GM13977 (cell line): ENCODE measurements at places on chromosomes 7 and 10.

DNA sequence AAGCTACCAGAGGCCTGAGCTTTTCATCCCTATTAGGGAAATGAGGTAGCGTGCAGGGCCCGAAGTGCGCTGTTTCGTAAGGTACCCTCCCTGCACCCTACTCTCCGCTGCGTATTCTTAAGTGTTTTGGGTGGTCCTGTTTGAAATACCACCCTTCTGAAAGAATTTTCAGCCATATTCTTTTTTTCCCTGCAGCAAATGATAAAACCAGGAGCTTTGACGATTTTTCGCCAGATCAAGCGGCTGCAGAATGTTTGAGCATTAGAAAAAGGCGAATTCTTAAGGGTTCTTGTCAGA is 1.2 kb downstream of the RSBN1L start:
- no peak for DNase-seq

GRCh38 chr10:46514899-46515298 is 41.6 kb downstream of the GPRIN2 start:
- no peak for DNase-seq

GRCh38 chr7:127813991-127814541 is 162.1 kb downstream of the SND1 start:
- no peak for DNase-seq

- no peak for DNase-seq
Measured at GRCh38 chr10:36256166-36256565, 614.1 kb upstream of the FZD8 start.

- no peak for DNase-seq
Measured at GRCh38 chr7:27100694-27101170, 1.8 kb downstream of the HOXA2 start.

DNA sequence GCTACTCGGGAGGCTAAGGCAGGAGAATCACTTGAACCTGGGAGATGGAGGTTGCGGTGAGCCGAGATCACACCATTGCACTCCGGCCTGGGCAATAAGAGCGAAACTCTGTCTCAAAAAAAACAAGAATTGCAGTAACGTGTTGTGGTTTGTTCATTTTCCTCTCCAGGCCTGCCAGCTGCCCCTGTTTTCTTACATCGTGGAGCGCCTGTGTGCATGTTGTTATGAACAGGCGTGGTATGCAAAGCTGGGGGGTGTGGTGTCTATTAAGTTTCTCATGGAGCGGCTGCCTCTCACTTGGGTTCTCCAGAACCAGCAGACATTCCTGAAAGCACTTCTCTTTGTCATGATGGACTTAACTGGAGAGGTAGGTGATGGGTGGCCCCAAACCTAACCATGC is 52.1 kb downstream of the TRRAP start:
- DNase-seq, result no peak

DNA sequence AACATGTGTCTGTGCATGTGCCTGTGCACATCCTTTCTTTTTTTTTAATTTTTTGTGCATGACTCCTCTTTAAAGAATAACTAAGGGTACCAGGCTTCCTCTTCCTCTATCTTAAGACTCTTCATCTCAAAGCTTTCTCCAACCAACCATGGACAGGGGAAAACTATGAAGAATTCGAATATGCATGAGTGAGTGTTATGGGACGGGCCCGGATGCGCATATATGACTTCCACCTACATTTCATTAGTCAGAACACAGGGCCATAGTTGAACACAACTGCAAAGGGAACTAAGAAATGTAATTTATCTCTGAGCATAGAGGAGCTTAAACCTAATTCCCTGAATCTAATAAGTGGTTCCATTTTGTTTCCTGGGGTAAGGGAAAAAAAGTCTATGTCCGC is 270.3 kb upstream of the SORCS1 start:
- no peak for DNase-seq

DNA sequence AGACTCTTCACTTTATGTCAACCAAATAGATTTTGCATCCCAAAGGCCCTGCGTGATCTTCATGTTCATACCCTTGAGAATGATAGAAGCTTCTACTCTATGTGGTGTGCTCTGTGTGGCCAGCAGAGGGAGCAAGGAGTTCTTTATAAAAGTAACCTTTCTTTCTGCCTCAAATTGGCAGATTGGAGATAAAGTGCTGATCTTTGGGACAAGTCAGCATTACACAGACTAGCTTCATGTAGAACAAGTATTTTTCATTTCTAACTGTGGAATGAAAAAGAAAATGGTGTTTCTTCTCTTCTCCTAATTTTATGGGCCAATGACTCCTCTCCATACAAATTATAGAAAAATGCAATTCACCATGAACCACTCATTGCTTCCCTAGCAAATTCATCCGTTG is 1214.1 kb downstream of the SORCS1 start:
- DNase-seq, result peak; percentile 39

DNA sequence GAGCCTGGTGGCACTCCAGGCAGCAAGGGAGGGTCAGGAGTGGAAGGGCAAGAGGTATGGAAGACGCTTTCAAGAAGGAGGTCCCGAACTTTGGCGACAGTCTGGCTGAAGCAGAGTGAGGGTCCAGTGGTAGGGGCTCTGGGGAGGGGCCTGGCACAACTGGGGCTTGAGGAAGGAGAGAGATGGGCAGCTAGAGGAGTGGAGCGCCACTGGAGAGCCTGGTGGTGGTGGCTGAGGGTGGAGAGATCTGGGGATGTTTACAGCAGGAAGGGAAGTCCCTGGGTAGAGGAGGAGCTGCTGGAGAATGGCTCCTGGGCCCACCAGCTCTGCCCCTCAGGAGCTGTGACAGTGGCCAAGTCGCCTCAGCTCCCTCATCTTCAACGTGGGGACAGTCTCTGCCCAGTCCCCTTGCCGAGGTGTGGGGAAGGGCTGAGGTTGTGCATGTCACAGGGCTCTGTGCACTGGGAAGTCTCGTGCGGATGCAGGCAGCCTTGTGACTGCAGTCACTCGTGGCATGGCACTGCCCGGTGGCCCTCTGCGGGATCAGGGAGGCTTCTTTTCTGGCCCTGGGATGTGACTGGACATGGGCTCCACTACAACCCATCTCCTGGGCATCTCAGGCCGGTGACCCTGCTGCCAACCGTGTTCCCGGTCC is 18.5 kb downstream of the UBTD1 start:
- no peak for DNase-seq

GRCh38 chr7:37420946-37421695 is 27.5 kb downstream of the ELMO1 start:
- no peak for DNase-seq

- DNase-seq, result no peak
Measured at GRCh38 chr10:11257440-11258090, 239.9 kb downstream of the CELF2 start.

DNA sequence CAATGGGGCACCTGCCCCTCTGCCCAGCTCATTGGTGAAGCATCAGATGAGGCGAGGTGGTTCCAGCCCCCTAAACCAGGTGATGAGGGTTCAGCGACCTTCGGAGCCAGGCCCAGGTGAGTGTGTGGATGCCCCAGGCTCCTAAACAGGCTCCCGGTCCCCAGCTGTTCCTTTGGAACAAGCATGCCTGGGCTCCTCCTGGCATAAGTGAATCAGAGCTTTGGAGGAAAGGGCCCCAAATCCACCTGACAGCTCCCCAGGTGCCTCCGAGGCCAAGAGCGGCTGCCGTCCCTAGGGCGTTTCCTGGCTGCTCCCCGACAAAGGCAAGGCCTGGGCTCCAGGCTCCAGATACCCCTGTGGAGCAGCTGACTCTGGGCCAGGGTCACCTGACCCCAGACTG is 61.3 kb downstream of the YKT6 start:
- DNase-seq, result no peak

DNA sequence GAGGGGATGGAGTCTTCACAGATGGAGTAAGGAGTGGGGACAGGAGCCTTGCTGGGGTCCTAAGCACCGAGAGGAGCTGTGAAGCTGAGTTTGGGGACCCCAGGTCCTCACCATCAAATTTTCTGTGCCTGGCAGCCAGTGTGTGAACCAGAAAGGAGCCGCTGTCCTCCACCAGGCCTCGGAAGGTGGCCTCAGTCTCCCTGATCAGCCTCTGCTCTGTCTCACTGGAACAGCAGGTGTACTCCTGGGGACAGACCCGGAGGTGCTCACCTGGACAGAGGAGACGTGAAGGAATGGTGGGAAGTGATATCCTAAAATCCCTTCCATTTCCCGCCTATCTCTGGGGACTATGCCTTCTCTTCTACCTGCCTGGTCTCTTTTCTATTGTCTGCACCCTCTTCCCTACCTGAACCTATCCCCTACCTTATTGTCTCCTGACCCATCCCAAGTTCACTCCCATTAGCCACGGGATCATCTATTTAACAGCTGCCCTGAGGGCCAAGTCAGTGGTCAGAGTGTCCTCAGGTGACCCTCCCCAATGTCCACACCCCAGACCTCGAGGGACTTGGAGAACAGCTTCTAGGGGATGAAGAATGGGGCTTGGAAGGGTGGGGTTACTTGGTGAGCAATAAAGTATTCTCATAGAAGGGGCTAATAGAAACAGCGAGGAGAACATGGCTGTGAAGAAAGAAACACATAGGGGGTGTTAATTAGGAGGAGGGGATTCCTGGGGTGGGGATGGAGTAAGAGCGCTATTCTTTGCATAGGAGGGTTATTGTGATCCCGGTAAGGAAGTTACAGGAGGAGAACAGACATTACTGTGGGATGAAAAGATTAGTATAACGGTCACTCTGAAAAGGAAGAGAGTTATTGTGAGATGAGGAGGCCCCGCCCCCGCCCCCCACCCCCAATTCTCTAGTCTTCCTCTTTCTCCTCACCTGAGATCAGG is 811 bp downstream of the GPC2 start:
- peak; percentile 8 for DNase-seq

DNA sequence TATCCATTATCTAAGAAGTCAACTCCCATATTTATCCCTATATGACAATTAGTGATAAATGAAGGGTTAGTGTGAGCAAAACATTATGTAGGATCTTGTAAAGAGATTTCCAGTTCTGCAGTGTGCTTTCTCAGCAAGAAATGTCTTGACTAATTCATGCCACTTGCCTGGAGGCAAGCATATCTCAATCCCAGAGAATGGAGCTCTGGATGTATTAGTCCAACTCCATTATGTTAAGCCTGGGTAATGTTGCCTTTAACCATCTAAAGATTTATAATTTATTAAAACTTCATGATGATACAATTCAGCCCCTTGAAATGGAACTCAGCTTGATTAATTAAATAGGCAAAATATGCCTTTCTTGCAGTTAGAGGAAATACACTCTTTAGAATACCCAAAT is 1079.9 kb upstream of the LRRTM3 start:
- no peak for DNase-seq

DNA sequence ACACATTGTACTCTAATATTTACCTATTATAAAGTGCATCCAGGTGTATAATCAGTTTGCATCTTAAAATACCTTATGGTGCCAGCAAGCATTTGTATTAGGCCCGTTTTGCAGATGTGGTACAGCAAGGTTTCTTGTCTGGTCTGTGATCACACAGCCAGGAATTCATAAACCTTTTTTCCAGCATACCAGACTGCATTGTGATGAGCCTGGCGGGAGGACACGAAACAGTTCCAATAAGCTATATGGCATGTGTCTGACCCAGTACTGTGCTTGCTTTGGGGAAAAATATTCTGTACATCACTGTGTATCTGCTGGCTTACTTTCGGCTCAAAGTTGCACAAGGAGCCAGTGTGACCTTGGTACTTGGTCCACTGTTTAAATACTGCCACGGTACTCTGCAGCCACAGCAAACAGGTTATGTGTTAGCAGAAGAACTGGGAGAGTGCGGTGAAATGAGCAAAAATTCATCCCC is 36.3 kb downstream of the CHN2 start:
- DNase-seq, result no peak

DNA sequence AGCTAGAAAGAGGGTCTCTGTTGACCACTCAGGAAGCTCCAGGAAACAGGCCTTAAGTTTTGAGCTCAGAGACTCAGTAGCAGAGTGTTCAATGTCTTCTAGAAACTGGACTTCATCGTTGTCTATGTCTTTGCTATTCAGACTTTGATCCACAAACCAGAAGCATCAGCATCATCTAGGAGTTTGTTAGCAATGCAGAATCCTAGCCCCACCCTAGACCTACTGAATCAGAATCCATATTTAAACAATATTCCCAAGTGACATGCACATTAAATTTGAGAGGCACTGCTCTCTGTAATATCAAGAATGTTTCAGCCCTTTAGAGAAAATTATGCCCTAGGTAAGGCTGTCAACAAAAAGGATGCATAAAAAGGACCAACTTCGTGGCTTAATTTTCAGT is 12.9 kb upstream of the OGDHL start:
- DNase-seq, result no peak

DNA sequence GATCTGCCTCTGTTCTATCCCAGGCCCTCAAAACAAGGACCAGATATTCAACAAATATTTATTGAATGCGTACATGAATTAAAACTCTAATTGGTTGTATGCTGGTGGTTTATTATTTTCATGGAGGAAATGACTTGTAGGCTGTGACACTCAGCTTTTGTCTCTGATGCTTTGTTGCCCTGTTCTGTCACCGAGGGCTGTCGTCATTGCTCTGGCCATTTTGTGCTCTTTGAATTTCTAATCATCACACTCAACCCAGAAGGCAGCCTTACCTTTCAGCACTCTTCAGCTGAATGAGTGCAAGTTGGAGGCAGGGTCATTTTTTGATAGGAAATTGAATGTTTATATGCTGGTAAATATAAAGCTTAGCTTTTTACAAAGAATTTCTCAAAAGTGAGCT is 14.5 kb downstream of the SRGN start:
- DNase-seq, result no peak

DNA sequence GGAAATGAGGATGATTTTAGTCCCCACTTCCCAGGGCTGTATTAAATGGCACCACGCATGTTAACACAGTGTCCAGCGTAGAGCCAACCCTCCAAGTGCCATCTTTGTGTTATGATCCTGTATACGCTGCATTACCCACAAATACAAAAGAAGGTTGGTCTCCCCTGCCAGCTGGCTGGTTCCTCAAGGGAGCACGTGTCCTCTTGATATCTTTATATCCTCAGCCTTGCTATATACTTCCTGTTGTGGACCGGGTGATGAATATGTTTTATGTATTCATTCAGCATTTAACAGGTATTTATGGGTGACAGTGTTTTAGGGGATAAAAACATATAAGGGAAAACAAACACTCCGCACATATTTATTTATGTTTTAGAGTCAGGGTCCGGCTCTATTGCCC is 23.2 kb upstream of the PRRT4 start:
- no peak for DNase-seq

DNA sequence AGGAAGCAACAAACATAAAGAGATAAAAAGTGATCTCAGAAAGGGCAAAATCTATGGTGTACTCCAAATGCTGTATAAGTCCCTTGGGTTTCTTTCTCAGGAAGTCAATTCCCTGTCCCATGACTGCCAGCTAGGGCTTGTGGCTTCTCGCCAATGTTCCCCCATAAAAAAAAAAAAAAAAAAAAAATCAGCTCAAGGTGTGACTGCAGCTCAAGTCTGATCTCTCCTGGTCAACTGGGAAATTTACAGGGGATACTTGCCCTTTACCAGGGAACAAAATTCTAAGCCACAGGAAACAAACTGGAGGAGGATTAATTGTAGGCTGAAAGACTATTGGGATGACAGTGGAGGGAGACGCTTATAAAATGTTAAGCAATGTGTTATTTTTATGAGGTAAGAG is 76.0 kb downstream of the PCGF5 start:
- no peak for DNase-seq
